ENCODE measurements at places on chromosomes 16 and 17.

DNA sequence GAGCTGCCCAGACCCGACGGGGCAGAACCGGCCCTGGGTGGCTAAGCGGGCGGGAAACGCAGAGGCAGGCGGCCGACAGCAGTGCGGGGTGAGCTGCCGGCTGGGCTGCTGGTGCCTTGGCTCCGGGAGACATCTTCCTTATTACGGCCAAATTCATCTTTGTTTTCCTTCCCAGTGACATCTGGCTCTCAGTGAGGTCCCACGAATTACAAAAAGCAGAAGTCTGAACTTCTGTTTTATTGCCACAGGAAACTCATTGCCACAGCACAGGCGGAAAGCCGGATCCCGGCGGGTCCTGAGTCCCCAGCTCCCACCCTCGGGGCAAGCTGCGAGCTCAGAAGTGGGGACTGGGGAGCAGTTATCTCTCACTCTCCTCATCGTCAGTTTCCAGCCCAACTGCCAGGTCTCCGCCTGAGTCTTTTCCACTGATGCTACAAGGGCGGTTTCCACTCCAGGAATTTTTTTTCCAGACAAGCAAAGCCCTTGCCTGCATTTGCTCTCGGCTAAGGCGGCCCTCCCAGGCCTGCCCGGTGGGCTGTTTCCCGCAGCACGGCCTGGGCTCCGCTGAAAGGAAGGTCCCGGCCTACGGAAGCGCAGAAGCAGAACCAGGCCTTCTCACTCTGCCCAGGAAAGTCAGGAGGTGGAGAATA is 40.3 kb downstream of the CBFA2T3 start:
- no peak for DNase-seq

DNA sequence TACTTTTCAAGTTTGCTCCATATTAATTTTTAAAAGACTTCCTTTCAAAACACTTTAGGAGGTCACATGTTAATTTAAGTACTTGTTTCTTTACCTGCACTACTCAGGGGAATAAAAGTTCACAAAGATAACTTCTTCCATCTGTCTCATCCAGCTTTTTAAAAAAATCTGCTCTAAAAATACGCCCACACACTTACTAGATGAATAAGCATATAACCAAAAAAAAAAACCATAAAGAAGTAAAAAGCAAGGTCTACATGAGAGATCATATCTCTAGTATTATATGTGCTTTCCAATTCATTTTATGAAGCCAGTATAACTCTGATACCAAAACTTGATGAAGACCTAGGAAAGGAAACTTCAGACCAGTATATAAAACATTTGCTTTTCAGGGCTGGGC is 17.2 kb downstream of the SKAP1 start:
- no peak for DNase-seq

- no peak for DNase-seq
These were observed 144.0 kb upstream of the IRX6 start for GRCh38 chr16:55179852-55180585.

DNA sequence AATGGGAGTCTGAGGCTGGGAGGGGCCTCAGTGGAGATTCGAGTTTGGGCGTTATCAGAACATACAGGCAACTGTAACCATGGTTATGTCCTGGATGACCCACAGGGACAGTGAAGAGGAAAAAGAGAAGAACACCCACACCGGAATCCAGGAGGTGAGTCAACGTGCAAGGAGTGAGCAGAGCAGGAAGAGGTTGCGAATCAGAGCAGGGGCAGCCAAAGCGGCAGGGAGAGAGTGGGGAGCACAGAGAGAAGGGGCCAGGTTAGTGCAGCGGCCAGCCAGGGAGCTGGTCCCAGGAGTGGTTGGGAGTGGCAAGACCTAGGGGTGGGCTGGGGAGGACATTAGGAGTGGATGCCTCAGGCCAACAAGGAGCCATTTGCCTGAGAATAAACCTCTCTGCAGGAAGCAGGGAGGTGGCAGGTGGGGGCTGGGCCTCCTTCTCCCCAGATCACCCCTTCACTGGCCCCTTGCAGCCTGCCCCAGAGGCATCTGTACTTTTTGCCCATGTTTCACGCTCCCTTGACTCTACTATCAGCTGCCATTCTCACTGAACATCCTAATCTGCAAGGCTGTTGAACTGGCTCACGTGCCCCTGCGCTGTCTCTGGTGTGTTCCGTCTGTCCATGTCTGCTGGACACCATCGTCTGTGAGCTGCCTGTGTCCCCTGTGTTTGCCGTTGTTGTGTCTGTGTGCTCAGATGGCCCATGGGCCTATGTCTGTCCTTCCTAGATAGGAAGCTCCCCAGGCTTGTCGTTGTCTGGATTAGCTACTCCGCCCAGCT is 5.1 kb downstream of the KRT13 start:
- no peak for DNase-seq

DNA sequence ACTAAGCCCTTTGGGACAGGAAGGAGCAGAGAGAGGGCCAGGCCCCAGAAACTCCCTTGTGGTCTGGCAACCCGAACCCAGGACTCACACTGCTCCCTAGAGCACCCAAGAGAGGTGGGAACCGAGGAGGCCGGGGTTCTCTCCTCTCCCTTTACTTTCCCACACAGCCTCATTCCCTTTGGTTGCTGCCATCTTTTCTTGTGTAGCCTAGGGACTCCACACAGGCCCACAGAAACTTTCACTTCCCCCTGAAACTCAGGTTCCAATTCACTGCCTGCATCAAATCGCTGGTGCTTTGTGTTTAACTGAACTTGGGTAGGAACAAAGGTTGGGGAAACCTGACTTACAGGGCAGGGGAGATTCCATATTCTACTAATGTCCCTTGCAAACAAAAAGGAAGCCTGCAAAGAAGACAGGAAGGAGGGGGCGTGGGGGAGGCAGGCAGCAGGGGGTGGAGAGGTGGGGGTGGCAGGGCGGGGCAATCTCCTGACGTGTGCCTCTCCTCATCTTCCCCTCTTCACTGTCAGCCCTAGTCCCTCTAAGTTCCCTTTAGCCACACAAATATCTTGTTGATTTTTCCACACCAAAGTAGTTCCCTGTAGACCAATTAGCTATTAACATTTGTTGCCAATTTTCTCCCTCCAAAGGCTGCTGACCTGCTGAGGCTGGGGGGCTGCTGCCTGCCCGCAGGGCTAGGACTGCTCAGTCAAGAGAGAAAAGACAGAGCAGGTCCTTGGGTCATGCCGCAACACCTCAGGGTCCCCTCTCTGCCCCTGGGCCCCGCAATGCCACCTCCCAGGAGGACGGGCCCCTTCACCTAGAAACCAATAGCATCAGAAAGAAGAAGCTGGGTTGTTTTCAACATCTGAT is 8.0 kb downstream of the ST3GAL2 start:
- DNase-seq, result no peak

DNA sequence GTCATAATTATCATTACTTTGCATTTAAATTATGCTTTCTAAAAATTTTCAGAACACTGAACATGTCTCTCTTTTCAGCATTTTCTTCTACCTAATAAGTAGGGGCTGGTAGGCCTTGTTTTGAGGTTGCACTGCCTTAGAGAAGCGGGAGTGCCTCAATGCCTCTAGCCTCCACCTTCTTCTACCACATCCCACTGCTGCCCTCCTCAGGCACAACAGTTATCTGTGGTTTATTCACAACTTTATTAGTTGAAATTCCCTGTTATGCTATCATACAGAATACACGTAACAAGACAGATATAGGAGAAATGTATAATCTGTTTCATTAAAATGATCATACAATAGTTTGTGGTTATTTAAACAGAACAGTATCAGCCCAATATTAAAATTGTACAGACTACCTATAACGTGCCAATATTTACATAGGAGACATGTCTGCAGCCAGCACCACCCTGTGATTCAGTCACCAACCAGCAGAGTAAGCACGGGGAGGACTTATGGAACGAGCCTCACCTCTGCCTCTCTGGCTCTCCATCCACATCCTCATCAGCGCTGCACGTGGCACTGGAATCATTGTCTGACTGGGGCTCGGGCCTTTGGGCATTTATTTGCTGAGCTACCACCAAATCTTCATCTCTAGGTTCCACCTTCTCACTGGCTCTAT is 101.2 kb downstream of the TTC19 start:
- DNase-seq, result no peak

- DNase-seq, result no peak
These were observed 712.2 kb downstream of the CDH8 start for GRCh38 chr16:61324044-61324443.

- DNase-seq, result no peak
These were observed 70.5 kb downstream of the NDEL1 start for GRCh38 chr17:8506145-8506544.

DNA sequence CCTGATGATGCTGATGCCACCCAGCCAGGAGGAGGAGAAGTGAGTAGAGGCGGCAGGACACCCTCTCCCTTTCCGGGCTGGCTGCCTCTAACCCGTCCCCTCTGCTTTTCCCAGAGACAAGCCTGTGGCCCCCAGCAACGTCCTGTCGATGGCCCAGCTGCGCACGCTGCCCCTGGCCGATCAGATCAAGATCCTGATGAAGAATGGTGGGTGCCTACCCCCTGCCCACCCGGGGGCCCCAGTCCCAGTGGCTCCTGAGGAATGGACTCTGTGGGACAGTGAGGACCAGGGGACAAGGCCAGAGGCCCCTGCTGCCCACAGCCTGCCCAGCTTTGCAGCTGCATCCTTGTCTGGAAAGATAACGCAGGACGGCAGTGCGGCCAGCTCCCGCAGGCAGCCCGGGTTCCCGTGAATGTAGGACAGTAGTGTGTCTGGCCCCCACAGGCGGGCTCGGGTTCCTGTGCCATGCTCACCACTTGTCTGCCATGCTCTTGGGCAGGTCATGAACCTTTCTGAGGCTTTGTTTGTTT is 19.9 kb downstream of the POLR3E start:
- DNase-seq, result no peak

DNA sequence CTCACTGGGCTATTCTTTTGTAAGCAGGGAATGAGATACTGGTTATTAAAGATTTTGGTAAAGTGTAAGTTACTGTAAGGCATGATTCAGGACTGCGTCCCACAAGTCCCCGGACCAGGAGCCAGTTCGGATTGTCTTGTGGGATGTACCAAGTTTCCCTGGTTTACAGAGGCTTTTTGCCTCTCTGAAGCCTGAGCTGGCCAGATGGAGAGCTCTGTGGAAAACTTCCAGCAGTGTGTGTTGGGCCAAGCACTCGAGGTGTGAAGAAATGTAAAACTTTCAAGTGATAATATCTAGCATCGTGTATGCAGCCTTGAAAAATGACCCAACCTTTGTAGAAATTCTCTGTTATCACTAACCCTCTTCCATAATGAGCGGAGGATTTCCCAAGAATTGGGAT is 2.4 kb downstream of the EPN2 start:
- DNase-seq, result no peak

- DNase-seq, result no peak
These were observed 214.0 kb downstream of the CPPED1 start for GRCh38 chr16:12589676-12590075.

Data from H1 (cell line).